ENCODE measurements at places on chromosomes 2 and 18.

GRCh38 chr2:37623971-37624900 is 47.2 kb downstream of the CDC42EP3 start:
- peak; percentile 78 for DNase-seq

DNA sequence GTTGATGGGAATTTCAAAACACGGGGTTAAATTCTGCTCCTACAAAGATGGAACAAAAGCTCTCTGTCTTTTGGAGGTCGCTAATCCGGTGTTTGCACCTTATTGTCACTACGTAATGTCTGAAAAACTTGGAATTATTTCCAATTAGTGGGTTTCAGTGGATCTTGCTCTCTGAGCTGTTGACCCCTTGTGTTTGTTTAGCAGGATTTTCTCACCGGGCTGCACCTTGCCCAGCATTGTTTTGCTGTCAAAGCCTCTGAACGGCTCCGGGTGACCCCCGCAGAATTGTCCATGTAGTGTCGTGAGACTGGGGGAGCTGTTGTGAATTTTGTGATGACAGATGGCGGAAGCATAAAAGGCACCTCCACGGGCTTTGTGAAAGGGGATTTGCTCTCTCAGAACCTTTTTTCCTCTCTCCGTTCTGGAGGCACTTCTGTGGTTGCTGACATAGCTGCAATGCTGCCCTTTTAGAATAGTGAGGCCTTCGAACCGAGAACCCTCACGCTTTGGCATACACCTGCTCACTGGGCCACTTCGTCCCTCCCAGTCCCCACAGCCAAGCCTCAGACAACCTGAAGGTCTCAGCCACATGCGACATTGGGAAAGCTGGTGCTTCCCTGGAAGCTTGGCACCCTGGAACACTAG is 129.4 kb downstream of the ACOXL start:
- DNase-seq: no peak

DNA sequence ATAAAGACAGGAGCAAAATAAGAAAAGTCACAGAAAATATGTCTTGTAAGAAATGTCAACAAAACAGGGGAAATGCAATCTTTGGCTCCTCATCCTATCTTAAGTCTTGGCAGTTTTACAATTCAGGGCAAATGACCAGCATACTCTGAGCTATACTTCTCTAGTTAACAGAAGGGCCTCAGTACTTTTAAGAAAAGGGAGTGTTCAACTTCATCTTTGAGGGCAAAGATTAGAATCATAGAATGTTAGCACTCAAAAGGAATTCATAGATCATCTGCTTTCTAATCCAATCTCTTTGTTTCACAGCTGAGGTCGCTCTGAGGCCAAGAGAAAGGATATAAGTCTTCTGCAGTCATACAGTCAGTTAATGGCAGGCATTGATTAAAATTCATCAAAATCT is 174.0 kb upstream of the NT5C1B start:
- DNase-seq: no peak

- DNase-seq: no peak
Measured at GRCh38 chr2:105553538-105554196, 154.8 kb upstream of the FHL2 start.

DNA sequence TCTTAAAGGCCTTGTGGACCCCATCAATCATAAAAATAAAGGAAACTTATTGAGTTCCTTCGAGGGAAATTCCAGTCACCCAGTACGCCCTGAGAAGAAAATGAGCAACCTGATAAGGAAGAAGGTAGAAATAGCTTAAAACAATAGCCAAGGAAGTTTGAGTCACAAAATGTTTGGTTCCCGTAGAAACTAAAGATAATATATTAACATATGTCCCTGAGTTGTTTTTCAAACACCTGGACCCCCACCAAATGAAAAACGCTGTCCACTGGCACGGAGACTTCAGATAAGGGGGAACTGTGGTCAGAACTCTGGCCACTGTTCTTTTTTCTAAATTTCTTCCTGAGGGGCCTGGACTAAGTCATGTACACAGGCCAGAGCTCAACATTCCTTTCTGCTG is 669.1 kb downstream of the ADCYAP1 start:
- no peak for DNase-seq

GRCh38 chr2:229686122-229686919 is 28.0 kb downstream of the DNER start:
- no peak for DNase-seq

GRCh38 chr2:226763320-226763719 is 36.3 kb downstream of the IRS1 start:
- no peak for DNase-seq

DNA sequence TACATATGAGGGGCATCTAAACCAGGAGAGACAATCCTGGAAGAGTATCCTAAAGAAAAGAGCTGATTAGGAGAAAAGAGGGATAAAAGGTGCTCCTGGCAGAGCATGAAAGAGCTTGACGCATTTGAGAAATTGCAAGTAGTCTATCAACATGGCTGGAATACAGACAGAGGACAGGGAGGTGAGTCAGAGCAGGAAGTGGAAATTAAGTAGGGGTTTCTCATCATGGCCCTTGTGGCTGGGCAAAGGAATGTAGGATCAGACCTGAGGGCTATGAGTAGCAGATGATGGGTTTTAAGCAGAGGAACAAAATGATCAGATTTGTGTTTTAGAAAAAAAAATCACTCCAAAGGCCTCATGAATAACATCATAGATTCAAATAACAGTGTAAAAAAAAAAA is 49.2 kb upstream of the UGP2 start:
- no peak for DNase-seq

- no peak for DNase-seq
Measured at GRCh38 chr2:128280158-128280871, 38.4 kb downstream of the HS6ST1 start.

GRCh38 chr18:22045221-22045918 is 124.0 kb upstream of the GATA6 start:
- DNase-seq: no peak

DNA sequence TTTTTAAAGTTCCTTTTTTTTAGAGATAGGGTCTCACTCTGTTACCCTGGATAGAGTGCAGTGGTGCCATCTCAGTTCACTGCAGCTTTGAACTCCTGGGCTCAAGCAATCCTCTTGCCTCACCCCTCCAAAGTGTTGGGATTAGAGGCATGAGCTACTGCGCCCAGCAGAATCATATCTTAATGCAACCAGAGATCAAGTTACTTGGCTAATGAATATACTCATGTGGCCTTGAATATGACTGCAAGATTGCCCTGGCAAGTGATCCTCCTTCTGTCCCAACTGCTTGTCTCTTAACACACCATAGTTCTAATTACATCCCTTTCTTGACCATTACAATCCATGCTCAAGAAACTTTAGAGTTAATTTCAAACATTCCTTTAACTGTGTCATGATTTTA is 133.5 kb downstream of the SRBD1 start:
- DNase-seq: no peak

GRCh38 chr2:148967578-148967977 is 70.9 kb upstream of the LYPD6B start:
- DNase-seq: no peak

- DNase-seq: no peak
Measured at GRCh38 chr2:207632575-207633493, 7.6 kb upstream of the METTL21A start.

- DNase-seq: no peak
Measured at GRCh38 chr18:55534547-55534946, 53.4 kb downstream of the TCF4 start.

GRCh38 chr2:21427606-21428005 is 303.8 kb downstream of the TDRD15 start:
- DNase-seq: no peak

- DNase-seq: no peak
Measured at GRCh38 chr2:169507698-169508097, 1.8 kb upstream of the KLHL41 start.

DNA sequence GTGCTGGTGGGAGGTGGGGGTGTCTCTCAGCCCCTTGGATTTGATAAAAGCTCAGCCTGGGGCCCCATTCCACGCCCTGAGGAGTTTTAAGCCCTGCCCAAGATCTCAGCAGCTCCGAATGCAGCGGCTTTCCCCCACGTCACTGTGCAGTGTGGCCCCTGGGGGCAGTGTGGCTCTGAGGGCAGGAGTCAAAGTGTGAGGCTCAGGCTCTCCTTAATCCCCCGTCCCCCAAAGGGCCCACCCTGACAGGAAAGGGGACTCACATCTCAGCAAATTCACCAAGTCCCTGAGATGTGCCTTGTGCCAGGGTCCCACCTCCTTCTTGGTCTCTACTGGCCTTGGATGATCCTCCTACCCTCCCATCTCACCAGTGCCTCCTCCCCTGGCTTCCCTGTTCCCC is 25.2 kb downstream of the NPPC start:
- no peak for DNase-seq

- no peak for DNase-seq
Measured at GRCh38 chr2:202169832-202170424, 68.5 kb downstream of the SUMO1 start.

DNA sequence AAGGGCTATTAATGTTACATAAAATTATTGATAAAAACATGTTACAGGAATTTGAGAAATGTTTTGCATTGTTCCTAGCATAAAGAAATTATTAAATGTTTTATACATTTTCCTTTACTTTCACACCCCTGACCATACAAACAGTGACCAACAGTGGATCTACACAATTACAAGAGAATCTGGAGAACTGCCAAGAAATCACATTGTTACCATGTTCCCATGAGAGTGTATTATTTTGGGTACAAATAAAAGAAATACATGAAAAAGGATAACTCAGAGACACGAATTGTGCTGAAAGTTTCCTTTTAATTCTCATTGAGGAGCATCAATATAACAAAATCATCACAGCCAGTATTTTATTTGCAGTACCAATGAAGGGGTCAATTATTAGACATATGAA is 150.1 kb downstream of the WDPCP start:
- no peak for DNase-seq

DNA sequence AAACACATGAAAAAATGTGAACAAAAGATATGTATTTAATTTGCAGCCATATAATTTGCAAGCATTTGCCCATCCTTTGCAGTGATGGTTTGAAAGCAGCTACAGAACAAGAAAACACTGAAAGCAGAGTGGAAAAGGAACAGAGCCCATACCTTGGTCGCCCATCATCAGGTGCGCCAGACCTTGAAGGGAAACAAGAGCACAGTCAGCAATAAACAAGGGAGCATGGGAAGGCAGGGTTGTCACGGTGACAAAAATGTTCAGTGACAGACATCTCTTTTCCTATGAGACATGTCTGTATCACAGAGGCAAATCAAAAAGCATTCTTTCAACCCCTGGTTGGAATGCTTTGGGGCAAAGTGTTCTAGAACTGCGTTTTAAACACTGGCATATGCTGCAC is 109.4 kb downstream of the NRXN1 start:
- DNase-seq: no peak

DNA sequence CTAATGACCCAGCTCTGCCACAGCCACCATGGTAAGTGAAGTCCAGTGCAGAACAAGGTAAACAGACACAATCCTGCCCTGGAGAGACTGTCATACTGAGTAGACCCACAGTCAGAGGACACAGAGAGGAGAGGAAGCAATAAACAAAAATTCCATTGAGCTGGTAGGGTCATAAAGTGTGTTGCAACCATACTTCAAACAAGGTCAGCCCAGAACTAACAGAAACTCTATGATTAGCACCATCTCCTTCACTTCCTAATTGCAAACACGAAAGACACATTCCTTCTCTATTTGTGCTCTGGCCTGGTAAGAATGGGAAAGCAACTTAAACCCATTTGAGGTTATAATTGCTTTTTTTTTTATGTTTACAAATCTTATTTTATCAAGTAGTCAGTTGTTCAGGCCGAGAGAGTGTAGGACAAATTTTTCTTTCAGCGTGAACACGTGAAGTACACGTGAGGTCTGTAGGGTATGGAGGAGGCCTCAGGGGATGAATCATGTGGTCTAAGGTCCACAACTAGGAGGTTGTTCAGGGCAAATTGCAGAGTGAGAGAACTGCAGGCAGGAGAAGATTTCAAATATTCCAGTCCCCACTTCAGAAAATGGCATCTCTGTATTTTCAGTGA is 71.4 kb upstream of the GLS start:
- DNase-seq: no peak

DNA sequence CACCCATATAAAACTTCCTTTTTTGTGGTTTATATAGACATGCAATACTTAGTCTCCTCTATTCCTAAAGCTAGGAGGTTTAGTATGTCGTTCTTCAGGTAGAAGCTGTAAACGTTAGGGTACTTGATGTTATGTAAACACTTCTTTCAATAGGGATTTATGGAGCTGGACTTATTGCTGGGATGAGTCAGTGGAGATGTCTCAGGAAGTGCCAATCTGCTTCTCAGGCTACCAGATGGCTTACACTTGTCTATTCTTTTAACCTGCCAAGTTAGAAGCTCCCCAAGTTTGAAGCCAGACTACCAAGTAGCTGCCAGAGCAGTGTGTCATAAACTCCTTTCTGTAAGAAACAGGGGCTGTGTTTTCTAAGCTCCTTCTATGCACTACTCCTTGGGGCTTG is 756.5 kb upstream of the LRRTM1 start:
- no peak for DNase-seq

DNA sequence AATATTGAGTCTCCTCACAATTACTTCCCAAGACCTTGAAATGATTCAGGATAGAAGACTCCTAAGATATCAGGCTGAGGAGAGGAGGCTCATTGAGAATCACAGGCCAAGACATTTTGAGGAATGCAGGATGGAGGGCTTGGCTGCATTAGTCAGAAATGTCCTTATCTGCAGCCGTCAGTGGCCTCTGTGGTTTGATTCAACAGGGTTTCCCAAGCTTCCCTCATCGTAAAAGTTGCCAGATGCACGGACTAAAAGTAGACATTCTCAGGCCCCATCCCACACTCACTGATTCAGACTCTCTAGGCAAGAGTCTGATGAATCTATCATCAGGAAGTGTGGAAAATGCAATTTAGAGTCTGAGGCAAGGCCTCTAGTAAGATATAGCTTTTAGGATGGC is 34.0 kb upstream of the TMEM178A start:
- no peak for DNase-seq

DNA sequence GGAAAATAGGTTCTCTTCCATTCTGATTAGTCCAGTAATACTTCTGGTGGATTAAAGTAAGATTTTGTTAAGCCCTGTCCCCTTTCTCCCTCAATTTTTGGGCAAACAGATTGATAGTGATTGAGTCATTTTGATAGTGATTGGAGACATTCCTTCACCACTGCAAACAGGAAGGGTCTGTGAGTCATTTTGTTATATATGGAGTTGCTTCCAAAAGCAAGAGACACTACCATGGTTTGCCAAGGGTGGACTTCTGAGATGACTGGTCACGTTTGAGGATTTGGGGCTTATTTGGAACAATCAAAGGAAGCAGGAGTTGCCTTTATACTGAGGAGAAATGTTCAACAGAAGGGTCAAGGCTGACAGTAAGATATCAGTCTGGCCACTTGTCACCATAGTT is 249.9 kb downstream of the PARD3B start:
- no peak for DNase-seq
